ENCODE measurements at places on chromosomes 16 and 17.

DNA sequence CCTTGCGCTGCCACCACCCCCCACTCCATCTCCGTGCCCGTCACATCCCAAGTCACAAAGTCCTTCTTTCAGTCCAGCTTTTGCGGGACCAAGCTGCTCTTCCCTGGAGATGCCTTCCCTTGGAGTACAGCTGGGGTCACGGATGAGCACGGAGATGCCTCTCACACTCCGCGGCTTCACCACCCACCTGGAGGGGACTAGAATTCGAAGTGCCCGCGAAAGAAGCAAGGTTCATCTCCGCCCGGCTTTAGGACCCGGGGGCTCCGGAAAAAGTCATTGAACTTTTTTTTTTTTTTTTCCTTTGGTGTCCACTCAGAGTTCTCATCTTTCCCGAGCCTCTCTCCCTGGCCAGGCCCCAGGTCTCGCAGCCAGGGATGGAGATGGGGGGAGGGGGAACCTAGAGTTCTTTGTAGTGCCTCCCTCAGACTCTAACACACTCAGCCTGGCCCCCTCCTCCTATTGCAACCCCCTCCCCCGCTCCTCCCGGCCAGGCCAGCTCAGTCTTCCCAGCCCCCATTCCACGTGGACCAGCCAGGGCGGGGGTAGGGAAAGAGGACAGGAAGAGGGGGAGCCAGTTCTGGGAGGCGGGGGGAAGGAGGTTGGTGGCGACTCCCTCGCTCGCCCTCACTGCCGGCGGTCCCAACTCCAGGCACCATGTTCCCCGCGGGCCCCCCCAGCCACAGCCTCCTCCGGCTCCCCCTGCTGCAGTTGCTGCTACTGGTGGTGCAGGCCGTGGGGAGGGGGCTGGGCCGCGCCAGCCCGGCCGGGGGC lies at the start of gene FKBP10:
TSS of gene FKBP10 (plus strand) at position 624 of the 771 bp plus-strand sequence. CDS start at position 655, 31 bp downstream.
- peak; percentile 97 for DNase-seq

DNA sequence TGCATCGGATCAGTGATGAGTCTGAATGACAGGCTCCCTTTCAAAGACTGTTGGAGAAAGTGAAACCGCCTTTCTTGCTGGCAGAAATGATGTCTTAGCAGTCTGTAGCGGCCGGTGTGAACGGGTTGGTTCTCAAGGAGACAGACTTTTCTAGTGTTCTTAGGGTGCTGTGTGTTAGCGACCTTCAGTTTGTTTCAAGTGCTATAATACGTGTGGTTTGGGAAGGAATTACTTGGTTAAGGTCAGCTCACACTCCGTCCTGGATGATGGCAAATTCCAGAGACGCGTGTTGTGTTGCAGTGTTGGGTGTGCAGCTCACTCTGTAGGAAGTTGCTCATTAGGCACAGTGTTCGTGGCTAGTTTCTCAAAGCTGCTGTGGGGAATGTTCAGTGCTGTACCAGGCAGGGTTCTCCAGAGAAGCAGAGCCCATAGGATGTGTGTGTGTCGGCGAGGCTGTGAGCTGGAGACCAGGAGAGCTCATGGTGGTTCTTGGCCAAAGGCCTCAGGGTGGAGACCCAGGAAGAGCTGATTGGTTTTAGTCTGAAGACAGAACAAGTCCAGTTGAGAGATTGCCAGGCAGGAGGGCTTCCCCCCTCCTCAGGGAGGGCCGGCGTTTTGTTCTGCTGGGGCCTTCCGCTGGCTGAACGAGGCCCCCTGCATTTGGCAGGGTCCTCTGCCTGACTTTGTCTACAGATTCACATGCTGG lies 37.6 kb downstream of the ZNF750 start:
- peak; percentile 42 for DNase-seq

GRCh38 chr17:34126965-34127364 lies 128.1 kb upstream of the CCL2 start:
- no peak for DNase-seq

GRCh38 chr16:74252329-74252728 lies 44.3 kb upstream of the PSMD7 start:
- no peak for DNase-seq
